ENCODE measurements at places on chromosomes 2 and 18.

DNA sequence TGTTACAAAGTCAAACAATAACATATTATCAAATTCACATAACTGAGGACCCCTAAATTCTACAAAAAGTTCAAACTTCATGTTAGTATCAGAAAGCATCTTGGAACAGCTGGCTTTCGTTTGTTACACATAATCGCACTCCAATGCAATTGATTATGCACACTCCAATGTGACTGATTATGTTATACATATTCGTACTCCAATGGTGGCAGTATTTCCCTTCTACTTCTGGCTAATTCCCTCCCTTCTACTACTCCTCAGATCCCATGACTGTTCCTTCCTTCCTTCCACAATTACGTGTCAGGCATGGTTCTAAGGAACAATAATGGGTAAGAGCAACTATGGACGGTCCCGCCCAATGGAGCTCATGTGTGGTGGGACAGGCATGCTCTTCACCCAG lies 137.1 kb upstream of the CCDC150 start:
- ATAC-seq: no peak

GRCh38 chr18:9285604-9286003 lies 49.0 kb upstream of the TWSG1 start:
- ATAC-seq: no peak

DNA sequence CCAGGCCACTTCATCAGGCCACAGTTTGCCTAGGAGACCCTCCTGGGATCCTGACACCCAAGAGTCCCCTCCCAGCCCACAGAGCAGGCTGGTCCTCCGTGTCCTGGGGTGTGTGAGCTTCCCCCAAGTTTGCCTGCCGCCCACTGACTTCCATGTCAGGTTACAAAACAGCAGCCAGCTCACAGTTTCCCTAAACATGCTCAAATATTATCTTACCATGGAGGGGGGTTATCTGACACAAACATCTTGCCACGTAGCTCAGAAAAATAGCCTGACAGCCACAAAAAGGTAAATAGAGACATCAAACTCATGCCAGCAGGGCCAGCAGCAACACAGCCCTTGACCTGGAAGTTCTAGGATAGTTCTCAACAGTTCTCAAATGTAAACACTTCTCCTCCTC lies 346.5 kb downstream of the TNS1 start:
- no peak for ATAC-seq

- ATAC-seq: no peak
Observed at GRCh38 chr18:12515550-12515949, 107.8 kb downstream of the PRELID3A start.

DNA sequence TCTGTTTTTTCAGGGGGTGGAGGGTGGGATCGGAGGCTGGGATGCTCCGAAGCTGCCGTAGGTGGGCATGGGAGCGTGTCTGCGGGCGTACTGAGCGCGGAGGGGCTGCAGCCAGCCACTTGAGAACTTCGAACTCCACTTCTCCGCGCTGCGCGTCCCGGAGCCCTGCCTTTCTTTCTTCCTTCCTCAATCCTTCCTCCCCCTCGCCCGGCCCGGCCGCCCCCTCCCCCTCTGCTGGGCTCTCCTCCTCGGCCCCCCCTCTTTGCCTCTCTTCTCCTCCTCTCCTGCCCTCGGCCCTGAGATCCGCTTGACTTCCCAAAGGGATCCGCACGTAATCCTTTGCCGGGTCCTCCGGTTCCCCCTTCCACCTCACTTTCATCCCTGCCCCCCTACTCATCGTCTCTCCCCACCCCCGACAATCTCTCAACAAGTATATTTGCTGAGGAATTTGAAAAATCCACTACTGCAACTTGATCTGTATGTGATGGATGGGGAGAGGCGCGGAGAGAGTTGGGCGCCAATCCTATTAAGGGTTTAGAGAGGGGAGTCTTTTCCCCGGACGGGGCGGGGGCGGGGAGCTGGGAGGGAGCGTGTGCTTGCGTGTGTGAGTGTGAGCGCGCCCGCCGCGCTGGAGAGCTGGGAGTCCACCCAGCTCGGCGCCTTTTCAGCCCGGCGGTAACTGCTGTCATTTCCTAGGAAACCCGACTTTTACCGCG lies 1.1 kb downstream of the GLI2 start:
- ATAC-seq: peak; percentile 70

DNA sequence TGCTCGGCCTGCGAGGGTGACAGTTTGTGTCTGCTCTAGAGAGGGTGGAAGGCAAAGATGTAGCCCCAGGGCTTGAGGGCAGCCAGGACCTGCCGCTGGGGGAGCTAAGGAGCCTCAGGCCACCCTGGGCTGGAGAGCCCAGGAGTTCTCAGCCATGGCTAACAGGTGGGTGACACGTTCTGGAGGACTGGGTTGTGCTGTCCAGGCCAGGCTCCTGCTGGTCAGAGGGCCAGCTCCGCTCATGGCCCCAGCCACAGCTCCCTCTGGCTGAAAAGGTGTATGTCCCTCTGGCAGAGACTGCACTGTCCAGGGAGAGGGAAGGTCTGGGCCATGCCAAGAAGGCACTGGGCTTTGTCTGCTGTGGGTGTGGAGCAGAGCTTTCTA lies 19.2 kb downstream of the TMEM185B start:
- no peak for ATAC-seq

- ATAC-seq: peak; percentile 88
Observed at GRCh38 chr2:229980431-229981184, 58.3 kb downstream of the FBXO36 start.

GRCh38 chr18:9905401-9905922 lies 8.4 kb upstream of the VAPA start:
- ATAC-seq: no peak

DNA sequence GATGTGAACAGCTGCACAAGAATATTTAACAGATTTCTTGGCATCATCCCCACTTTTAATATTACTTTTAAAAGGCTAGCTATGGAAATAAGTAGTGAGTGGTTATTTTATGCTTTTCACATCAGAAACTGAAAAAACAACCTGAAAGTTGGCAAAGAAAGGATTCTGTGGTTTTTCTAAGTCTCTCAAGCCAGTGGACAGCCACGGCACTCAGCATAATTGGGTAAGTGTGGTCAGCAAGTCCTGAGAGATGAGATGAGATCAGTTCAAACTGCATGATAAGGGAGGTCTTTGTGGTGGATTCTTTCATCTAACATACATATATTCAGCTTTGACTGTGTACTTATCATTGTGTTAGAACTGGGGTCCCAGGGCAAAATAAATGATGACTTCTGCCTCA lies 105.2 kb downstream of the LYPD6B start:
- no peak for ATAC-seq

DNA sequence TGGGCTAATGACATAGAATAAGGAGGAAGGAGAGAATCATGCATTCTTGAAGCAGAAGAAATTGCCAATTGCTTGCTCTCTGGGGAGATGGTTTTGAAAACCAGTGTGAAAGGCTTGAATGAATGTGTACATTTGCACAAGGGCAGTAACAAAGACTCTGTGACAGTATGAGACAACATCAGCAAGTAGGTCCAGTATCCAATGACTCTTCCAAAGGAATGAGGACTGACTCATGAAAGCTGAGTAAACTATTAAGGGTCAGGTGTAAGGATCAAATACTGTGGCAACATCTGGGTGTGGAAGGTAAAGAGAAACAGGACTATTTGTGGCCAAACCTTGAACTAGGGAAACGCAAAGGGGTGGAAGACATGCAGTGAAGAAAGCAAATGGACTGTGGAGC lies 886.0 kb upstream of the CHAC2 start:
- ATAC-seq: no peak

DNA sequence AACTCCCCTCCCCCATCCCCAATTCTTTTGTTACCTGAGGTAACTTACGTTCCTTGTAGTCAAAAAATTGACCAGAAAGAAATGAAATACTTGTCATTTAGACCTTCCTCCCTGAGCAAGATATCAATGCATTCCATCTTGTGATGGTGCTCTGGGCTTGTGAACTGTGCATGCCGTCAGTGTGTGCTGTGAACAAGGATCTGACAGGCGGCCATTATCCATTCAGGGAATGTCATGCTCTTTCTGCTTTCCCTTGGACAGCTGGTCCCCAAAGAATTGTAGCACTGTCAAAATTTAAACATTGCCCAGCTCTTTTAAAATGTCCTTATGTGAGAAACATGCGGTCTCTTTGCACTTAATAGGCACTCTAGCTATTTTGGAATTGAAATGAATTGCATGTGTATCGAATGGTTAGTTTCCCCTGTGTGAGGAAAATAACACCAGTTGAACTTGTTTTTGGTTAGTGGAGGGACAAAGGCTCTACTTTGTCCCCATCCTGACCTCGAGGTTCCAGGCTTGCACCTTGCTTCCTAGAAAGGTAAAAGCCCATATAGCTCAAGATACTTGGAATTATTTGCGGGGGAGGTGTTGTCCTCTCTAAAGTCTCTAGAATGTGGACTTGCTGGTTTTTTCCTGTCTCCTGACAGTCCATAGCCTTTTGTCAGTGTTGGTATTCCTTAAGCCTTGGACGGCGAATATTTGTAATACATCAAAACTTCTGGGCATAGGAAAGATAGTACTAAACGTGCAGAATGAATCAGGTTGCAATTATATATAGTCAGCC lies 350.9 kb downstream of the NUP35 start:
- ATAC-seq: no peak

DNA sequence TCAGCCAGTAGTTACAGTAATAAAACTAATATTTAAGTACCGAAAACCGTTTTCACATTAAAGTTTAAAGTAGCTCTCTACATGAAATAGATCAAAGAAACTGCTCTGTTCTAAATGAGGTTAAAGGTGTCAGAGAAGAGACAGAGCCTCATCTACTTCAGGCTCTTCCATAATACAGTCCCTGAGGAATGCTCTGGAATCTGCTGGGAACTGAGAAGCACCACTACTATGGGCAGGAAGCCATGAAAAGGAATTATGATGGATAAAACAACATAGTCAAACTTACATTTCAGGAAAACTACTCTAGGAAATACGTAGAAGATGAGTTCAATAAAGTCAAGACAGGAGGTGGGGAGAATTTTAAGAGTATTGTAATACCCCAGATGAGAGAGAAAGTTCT lies 60.0 kb downstream of the ROCK1 start:
- ATAC-seq: no peak

DNA sequence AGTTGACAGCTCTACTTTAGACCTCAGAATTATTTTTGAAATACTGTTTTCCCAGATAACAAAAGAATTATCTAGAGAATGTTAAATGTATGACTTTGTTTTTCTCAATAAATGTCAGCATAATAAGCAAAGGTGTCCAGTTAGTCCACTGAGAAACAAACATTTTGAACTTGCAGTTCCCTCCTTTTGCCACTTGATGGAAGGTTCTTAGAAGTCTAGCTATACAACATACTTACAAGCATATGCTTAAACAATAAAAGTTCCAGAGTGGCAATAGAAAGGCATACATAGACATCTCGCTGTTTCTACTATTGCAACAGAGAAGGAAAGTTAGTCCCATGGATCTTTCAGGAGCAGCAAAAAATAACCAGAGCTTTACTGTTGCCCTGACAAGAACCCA lies 11.8 kb downstream of the NDUFA10 start:
- no peak for ATAC-seq

- no peak for ATAC-seq
Observed at GRCh38 chr2:100655936-100656534, 93.2 kb downstream of the PDCL3 start.

DNA sequence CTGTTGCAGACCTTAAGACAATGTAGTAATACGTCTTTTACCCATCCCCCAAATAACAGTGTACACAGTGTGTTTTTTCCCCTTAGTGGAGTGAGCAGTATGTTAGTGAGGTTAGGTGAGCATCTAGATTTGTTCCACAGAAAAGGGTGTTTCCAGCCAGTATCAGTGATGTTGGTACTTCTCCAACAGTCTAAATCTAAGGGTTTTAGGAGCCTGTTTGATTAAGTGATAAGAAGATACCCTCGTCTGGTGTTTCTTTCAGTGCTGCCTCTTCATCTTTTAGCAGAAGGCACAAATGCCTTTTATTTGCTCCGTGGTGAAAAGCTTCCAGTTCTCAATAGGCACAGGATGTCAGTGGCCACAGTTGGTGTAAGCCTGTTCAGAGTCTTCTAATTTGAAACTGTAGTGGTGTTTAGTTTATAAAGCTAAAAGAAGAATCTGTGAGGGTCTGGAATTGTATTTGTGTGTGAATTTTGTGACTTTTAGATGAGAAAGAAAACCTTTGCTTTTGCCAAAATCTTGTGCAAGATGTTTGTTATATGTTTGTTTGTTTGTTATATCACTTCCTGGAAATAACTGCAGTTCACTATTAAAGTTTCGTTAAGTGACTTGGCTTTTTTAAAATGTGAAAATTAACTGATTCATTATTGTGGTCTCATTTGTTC lies 71.2 kb downstream of the MAP4K4 start:
- no peak for ATAC-seq

DNA sequence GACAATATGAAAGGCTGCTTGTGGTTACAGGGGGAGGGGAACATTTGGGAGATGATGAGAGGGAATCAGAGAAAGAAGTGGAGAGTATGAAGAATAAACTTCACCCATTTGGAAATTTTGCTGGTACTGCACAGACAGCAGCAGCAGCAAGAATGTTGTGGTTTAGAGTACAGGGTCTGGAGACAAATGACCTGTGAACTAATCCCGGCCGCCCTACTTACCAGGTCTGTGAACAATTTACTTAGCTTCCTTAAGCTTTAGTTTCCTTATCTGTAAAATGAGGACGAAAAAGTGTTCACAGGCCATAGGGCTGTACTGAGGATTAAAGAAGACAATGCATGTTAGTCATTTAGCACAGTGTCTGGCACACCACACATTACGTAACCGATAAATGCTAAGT lies 685.4 kb upstream of the CELF4 start:
- ATAC-seq: no peak

DNA sequence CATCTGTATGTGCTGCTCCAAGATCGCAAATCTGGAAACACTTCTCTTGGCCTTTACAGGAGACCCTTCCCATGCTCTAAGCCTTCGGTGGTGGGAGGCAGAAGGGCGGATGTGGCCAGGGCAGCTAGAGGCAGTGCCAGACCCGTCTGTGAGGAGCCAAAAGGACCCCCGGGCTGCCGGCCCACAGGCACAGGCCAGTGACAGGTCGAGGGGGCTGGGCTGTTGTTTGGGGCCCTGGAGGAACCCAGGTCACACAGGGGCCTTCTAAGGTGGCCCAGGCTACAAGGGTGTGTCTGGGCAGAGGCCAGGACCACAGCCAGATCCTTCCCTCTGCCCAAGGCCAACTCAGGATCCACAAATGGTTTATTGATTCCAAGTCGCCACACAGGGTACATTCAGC lies 49.4 kb downstream of the SLC66A2 start:
- no peak for ATAC-seq

- no peak for ATAC-seq
Observed at GRCh38 chr2:69209482-69209881, 177.5 kb downstream of the GFPT1 start.

- ATAC-seq: no peak
Observed at GRCh38 chr2:239747274-239747673, 277.9 kb downstream of the NDUFA10 start.

DNA sequence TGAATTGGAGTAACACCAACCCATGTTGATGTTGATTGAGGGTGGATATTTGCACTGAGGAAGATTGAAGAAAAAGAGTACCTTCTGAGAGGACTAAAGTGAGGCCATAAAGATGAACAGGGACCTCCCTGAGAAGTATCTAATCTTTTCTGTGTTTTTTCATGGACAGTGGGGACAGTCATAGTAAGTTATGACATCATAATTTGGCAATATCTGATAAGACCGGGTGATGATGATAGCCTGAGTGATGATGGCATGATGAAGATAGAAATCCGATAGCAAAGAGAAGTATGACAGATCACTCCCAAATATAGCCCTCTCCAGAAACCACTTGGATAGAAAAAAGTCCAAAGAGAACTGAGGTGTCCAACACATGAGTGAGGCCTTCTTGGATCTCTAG lies 2.2 kb upstream of the ATP5MC3 start:
- no peak for ATAC-seq

Measured in gastroesophageal sphincter (tissue), 4 donors.